ENCODE measurements at places on chromosomes 2 and 18.

DNA sequence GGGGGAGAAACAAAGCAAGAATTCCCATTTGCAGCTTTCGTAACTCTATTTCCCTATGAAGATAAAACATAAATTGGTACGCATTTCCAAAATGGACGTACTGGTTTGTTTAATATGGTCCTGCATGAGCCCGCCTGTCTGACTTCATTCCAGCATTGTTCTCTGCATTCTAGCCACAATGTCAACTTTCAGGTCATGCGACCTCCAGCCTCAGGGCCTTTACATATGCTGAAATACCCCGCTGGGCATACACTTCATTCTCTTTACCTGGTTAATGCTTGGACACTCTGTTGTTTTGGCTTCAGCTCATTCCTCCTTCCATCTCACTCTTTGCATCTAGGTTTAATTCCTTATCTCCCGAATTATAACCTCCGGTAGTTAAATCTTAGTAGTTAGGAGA is 103.7 kb upstream of the DNMT3A start:
- no peak for DNase-seq

DNA sequence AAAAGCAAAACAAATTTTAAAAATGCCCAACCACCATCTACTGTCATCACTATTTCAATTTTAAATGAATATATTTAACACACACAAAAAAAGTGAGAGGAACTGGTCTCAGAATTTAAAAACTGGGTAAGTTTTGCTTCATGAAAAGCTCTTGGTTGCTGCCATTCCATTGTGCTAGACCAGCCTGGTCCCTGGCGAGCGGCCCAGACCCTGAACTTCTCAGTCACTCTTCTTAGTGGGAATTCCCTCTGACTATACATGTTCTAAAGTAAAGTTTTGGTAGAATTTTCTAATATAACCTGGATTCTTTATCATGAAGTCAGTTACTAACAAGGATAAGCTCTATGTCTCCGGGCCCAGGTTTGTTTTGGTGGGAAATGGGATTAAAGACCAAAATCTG is 34.8 kb upstream of the TMEM177 start:
- no peak for DNase-seq

DNA sequence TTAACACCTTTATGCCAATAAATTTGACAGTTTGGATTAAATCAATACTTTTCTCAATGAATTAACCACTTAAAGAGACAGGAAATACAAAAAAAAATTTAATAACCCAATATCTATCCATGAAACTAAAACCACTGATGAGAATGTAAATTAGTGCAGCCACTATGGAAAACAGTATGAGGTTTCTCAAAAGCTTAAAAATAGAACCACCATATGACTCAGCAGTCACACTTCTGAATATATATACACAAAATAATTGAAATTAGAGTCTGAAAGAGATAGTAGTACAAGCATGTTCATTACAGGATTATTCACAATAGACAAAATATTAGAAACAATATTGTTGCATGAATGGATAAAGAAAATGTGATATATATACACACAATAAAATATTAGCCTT is 382.1 kb upstream of the SETBP1 start:
- DNase-seq: no peak

GRCh38 chr18:70559446-70559845 is 270.6 kb downstream of the SOCS6 start:
- no peak for DNase-seq

DNA sequence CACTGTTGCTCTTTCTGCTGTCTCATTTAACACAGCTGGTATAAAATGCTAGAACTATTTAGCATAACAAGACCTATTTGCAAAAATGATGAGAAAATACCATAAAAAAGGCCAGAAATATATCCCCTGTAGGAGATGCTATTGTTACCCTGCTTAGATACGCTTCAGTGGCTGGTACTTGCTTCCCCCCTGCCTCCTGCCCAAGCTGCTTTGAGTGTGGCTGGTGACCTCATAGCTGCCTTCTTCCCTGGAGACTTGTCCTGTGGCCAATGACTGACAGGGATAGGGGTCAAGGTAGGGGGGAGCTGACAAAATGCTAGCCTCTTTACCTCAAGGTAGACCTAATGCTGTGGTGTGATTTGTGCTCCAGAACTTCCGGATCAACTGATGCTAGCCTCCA is 150.2 kb upstream of the ZEB2 start:
- DNase-seq: no peak

DNA sequence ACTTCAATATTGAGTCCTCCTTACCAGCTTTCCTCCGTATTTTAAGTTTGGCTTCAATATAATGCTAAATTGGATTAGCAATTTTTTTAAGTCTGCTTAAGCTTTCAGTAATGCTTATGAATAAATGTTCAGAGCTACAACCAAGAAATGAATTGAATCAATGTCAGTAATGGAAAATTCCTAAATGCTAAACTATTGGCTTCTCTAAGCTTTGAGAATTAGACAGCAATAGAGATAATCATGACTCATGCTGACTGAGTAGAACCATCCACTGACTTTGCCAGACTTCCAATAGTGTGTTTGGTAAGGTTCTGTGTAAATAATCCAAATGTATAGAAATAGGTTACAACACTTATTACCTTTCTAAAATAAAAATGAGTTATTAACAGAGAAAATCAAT is 8.9 kb upstream of the PDE1A start:
- no peak for DNase-seq

DNA sequence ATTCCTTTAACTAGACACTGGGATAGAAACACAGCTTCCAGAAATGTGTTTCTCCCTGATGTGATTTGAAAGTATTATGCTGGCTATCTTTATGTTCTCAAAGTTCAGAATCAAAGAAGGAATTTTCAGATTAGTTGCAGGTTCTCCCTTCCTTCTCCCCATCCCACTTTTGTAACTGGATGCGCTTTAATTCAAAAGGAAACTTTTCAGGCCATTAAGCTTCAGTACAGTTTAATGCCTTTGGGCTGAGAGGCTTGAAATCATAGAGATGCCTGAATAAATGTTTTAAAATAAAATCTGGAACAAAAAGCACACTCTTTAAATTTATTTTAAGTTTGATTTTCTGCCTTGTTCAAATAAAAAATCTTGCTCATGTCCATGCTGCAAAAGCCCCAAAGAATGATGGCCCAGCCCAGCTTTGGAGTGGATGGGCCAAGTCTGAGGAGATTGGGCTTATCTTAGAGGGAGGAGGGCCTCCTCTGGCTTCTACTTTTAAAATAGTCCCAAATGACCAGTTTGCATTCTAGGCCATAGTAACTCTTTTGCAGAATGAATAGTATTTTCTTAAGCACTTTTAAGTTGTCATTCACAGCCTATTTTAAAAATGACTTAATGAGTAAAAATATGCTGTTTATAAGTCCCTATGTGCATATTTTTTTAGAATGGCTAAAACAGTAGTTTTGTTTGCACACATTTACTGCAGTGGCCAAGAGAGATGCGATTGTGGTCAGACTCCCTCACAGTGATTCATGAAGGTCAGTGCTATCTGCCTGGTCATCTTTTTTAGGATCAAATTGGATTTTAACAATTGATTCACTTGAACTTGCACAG is 129.2 kb downstream of the MTX2 start:
- DNase-seq: no peak

DNA sequence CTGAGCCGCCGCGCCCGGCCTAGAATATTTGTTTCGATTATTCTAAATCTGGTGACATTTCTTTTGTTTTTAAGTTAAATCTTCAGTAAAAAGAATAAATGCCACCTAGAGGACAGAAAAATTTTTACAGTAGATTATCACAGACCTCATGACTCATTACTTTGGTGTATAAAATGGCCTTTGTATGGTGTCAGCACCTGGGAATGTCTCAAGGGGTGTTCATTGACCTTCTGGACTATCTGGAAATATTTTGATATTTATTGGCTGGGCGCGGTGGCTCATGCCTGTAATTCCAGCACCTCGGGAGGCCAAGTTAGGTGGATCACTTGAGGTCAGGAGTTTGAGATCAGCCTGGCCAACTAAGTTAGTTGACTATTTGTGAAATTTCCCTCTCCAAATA is 30.3 kb upstream of the SLC30A6 start:
- no peak for DNase-seq

DNA sequence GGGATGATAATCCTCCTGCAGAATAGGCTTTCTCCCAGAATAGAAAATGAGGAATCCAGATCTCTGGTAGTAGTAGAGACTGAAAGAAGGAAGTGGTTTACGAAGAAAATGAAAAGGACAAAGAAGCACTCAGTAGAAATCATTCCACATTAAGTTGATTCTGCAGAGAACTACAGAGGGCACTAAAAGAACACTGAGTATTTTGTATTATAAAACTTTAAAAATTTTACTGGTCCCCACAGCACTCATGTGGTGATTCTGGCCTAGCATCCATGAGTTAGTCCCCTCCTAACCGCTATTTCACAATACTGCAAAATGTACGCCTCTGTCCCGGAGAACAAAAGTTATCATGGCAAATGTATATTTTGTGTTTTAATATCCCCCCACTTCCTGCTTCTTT is 42.9 kb upstream of the SLC35F5 start:
- no peak for DNase-seq

- no peak for DNase-seq
Observed at GRCh38 chr18:12027046-12027445, 45.7 kb downstream of the IMPA2 start.

GRCh38 chr2:16655445-16655837 is 10.2 kb downstream of the CYRIA start:
- DNase-seq: no peak

- no peak for DNase-seq
Observed at GRCh38 chr2:150030436-150031190, 443.0 kb upstream of the MMADHC start.

DNA sequence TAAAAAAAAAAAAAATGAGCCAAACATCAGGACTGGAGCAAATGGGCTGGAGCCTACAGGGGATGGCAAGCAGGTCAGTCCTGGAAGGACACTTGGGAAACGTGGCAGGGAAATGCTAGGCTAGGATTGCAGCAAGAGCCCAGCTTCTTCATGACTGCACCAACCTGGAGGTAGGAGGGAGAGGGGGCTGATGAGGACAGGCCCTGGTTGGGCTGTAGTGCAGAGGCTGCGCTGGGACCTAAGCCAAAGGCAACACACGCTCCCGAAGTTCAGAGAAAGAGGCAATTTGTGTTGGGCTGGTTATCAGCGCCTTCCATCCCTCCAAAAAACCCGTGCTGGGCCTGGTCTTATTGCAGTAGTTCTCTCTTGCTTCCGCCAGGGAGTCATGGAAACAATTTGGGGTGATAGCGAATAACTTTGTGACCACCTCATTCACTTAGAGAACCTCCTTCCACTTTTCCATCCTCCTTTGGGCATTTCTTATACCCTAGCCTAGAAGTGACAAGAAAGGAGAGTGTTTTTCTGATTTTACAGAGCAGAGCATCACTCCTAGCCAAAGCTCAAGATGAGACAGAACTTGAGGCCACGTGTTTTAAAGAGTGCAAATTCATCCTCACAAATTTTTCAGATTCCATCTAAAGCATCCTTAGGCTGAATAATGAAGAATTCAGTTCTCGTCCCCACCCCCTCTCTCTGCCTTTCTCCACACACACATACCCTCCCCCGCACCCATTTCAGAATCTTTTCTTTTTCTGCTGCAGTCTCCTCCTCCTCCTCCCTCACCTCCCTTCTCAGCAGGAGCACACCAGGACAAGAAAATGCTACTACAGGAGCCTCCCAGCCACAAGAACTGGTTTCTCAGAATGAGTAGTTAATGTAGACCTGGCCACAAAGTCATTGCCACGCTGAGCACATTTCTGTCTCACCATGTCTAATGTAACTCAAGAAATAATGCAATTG is 82.5 kb upstream of the STPG4 start:
- DNase-seq: no peak

DNA sequence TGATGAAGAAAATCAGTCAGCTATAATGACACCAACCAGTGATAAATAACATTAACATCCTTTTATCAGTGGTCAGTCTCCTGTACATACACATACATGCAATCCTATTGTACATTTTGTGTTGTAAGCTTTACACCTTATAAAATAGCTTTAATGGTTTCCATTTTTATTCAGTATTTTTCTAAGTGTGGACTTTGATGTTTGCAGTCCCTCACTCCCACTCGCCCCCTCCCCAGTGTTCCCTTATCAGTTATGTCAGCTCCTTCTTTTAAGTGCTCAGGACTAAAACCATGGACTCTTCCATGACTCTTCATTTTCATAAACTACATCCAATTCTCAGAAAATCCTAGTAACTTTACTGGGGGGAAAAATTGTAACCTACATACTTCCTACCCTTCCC is 713.0 kb downstream of the LRRTM4 start:
- no peak for DNase-seq

DNA sequence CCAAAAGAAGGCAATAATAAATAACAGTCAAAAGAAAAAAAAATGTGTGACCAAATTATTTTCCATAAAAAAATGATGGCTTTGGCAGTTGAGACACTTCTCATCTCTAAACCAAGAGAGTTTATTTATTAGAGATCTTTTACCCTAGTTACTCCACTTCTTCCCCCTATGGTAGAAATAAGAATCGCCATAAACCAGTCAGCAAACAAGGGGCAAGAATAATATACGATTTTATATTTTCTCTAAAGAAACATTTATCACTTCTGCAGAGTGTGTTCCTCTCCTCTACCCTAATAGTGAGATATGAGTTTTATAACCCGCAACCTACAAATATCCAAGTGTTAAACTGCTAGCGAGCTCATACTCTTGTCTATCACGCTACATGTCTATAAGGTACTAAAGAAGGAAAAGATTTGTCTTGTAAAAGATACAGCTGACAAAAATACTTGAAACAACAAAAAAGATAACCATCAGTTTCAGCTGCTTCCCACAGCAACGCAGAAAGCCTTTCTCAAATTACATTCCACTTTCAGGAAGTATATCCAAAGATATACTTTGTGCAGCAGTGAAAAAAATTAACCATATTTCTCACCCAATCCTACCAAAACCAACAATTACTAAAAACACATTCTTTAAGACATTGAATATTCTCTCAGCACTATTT is 2.3 kb downstream of the RNF103 start:
- DNase-seq: no peak

- DNase-seq: no peak
Observed at GRCh38 chr18:44900627-44901026, 219.9 kb downstream of the SETBP1 start.

GRCh38 chr2:158618891-158619490 is 162.2 kb downstream of the PKP4 start:
- no peak for DNase-seq

GRCh38 chr2:181516992-181517391 is 59.8 kb downstream of the ITGA4 start:
- DNase-seq: no peak

DNA sequence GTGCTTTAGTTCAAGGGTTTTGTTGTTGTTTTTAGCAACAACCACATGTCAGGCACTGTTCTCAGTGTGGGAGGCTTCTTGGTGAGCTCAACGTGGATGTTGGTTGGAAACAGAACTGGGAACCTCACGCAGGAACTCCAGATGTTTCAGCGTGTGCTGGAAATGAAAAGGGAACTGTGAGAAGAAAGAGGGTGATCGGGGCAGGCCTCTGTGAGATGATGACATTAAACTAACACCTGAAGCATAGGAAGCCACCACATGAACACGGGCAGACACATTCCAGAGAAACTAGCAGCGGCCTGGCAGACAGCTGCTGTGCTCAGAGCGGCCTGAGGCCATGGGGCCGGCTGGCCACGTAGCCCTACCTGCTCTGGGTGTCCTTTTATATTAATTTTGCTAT is 66.4 kb downstream of the COA5 start:
- no peak for DNase-seq

- no peak for DNase-seq
Observed at GRCh38 chr2:158923180-158923594, 45.3 kb upstream of the TANC1 start.

- no peak for DNase-seq
Observed at GRCh38 chr2:49037197-49037596, 117.1 kb downstream of the FSHR start.

GRCh38 chr2:97688062-97688827 is 18.7 kb downstream of the C2orf92 start:
- DNase-seq: no peak

- no peak for DNase-seq
Observed at GRCh38 chr18:63683152-63683551, 19.6 kb upstream of the SERPINB11 start.

Measured in T-helper 9 cell (primary cell).